ENCODE measurements at places on chromosomes 2 and 18.
A peak's percentile ranks its signal among the peaks of the same experiment; 100 is the strongest.

GRCh38 chr18:57004366-57005121, 142.3 kb upstream of the BOD1L2 start:
- no peak for DNase-seq

DNA sequence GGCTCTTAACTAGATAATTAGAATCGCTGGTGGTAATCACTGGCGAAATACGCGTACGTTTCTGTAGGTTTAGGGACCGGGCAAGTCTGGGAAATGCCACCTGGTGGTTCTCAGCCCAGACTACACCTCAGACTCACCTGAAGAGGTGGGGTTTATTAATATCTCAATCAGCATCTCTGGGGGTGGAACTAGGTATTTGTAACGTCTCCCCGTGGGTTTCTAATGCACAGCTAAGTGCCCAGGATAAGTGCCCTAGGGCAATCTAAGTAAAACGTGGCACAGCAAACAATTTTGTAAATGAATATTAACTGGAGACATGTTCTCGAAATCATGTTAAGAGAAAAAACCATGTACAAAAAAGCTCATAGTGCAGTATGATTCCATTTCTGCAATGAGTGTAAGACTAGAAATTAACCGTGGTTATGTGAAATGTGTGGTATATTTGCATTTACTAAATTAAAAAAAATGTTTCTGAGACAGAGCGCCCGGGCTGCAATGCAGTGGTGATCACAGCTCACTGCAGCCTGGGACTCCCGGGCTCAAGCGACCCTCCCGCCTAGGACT, 760 bp upstream of the CNOT11 start:
- DNase-seq = no peak

DNA sequence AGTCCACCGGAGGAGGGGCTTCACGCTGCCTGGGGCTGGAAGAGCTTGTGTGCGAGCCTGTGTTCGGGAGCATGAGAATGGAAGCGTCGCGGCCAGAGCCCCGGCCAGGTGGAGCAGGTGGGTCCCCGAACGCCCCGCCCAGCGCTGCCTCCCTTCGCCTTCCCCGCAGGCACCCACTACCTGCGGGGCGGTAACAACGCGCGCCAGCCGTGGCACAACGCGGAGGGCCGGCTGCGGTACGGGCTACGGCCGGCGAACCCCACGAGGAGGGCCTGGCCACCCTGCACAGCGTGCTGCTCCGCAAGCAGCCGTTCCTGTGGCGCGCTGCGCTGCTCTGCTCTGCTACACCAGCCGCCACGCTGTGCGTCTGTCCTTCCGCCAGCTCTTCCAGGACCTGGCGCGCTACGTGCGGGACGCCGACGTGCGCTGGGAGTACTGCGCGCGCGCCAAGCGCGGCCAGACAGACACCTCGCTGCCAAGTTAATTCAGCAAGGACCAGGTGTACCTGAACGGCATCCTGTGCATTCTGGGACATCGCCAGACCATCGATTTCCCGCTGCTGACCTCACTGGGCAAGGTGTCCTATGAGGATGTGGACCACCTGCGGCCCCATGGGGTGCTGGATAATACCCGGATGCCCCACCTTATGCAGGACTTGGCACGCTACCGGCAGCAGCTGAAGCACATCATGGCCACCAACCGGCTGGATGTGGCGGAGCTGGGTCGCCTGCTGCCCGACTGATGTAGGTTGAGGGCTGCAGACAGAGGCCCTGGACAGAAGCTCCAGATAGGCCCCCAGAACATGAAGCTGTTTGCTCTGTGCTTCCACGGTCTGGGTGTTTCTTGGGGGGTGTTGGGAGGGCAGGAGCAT, 200.6 kb downstream of the NAPG start:
- no peak for DNase-seq

DNA sequence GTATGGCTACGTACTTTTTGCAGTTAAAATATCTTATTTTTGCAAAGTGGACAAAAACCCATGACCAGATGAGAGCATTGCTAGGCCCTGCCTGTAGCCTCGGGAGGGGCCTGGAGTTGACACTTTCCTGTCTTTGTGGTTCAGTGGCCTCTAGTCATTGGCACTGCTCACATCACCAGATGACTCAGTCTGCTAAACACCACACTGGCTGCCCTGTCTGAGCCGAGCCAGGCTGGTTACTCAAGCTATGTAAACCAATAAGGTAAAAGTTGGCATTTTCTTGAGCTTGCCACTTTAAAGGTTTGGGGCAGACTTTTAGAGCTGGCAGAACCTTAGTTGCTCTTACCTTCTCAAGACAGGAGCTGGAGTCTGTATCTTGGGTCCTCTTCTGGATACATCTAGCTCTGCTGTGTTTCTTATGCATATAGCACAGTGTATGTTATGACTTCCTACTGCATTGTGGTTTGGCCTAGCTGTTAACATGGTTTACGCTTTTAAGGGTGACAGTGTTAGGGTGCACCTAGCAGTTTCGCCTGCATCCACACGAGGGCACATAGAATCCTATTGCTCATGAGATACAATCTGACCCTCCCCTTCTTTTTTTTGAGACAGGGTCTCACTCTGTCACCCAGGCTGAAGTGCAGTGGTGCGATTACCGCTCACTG, 76.4 kb downstream of the AP1S3 start:
- peak; percentile 33 for DNase-seq

DNA sequence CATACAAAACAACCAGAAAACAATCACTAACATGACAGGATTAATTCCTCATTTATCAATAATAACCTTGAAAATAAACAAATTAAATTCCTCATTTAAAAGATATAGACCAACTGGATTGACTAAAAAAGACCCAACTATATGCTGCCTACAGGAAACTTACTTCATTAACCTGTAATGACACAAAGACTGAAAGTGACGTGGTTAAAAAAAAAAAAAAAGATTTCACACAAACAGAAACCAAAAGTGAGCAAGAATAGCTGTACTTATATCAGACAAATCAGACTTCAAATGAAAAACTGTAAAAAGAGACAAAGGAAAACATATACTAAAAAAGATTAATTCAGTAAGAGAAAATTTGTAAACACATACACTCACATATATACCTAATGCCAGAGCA, 201.2 kb downstream of the CCDC178 start:
- no peak for DNase-seq

- no peak for DNase-seq
Observed at GRCh38 chr18:44156776-44157335, 523.8 kb upstream of the SETBP1 start.

DNA sequence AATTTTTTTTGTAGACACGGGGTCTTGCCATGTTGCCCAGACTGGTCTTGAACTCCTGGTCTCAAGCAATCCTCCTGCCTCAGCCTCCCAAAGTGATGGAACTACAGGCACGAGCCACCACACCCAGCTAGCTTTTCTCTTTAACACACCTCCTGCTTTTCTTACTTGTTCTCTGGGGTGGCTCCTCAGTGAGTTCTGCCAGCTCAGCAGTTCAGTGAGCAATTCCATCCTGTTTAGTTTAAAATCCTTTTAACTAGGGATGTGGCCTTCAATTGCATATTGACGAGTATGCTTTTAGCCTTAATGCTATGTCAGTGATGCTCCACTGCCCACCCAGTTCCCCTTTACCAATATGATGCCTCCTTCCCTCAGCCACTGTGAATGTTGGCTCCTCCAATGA, 16.1 kb downstream of the ZNF397 start:
- DNase-seq = no peak

- no peak for DNase-seq
Observed at GRCh38 chr18:77762014-77762413, 512.4 kb downstream of the GALR1 start.

DNA sequence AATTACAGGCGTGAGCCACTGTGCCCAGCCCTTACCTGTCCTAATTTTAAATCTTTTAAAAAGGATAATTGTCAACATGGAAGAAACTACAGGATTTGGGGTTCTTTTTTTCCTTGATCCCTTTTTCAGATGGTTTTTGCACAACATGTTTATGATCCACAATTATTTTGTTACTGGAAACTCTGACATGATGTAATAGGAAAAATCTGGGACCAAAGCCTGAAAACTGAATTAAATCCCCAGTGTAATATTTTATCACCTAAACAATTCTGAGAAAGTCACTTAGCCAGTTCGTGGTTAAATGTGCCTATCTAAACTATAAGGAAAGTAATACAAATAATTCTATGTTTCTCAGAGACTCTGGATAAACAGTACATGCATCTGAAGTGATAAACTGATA, 1649.7 kb downstream of the LRP1B start:
- no peak for DNase-seq

DNA sequence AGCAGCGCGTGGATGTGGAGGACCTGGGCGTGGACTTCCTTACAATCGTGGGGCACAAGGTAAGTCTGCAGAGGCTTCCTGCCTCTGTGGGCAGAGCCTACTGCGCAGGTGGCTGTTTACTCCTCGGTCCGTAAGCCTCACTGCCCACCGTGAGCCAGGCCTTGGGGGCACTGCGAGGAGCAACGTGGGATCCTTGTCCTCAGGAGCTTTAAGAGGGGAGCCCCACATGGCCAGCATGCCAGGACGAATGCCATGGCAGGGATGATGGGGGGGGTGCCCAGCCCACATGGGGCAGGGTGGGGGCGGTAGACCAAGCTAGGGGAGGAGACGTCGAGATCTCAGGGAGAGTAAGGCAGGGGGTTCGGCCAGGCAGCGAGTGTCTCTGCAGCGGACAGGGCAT, 18.0 kb upstream of the ESPNL start:
- DNase-seq = no peak

DNA sequence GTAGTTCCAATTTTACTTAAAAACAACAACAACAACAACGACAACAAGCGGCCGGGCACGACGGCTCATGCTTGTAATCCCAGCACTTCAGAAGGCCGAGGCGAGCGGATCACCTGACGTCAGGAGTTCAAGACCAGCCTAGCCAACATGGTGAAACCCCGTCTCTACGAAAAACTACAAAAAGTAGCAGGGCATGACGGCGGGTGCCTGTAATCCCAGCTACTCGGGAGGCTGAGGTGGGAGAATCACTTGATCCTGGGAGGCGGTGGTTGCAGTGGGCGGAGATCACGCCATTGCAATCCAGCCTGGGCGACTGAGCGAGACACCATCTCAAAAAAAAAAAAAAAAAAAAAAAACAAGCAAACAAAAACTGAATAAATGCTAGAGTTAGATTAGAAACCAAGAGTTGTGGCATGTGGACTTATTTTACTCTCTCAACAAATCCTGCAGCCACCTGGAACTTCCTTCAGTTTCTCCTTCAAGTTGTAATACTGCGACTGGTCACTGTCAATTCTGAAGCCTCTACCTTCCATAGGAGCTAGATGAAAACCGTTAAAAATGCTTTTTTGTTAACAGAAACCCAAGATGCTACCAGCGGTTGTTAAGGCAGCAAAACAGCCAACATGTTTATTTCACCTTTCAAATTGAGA, 1.3 kb downstream of the ATP5F1A start:
- no peak for DNase-seq

- no peak for DNase-seq
Observed at GRCh38 chr2:235810846-235811245, 317.0 kb downstream of the AGAP1 start.

- DNase-seq = no peak
Observed at GRCh38 chr2:85584354-85584856, at the start of gene VAMP5. VAMP5 (plus strand) TSS chr2:85584431; CDS start chr2:85584491, 60 bp downstream.

DNA sequence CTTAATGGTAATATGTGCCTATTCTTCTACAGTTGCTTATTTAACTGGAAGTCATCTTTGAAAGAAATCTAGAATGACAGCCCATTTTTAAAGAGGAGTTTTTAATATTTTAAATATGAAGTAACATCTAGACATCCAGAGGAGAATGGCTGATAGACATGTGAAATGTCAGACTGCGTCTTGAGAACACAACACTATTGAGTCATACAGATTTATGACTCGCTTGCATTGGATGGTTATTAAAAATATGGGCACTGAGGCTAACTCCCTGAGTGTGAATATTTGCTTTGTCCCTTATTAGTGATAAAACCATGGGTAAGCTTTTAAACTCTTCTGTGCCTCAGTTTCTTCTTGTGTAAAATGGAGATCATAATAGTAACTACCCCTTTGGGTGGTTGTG, 22.9 kb downstream of the TDRD15 start:
- DNase-seq = no peak

DNA sequence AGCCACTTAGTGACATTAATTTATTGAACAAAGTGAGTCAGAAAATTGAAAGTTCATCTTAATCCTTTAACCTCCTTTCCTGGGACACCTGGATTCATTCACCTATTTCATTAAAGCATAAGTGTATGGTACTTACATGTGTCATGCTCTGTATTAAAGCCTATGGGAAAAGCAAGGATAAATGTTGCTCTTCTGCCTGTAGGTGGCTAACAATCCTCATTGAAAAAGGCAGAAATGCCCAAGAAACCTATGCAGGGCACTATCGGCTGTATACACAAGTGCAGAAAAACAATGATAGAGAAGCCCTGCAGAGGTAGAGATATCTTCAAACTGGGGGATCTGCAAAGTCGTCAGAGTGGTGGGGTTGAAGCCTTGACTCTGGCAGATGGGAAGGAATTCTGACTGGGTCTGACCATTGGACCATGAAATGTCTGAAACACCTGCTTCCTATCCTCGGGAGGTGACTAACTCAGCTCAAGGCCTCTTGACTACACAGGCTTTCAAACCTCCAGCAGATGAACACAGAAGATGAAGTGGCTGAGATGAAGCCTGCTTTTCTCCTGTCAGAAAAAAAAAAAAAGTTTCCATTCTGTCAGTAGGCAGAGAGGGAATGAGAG, 83.1 kb downstream of the DCC start:
- no peak for DNase-seq

DNA sequence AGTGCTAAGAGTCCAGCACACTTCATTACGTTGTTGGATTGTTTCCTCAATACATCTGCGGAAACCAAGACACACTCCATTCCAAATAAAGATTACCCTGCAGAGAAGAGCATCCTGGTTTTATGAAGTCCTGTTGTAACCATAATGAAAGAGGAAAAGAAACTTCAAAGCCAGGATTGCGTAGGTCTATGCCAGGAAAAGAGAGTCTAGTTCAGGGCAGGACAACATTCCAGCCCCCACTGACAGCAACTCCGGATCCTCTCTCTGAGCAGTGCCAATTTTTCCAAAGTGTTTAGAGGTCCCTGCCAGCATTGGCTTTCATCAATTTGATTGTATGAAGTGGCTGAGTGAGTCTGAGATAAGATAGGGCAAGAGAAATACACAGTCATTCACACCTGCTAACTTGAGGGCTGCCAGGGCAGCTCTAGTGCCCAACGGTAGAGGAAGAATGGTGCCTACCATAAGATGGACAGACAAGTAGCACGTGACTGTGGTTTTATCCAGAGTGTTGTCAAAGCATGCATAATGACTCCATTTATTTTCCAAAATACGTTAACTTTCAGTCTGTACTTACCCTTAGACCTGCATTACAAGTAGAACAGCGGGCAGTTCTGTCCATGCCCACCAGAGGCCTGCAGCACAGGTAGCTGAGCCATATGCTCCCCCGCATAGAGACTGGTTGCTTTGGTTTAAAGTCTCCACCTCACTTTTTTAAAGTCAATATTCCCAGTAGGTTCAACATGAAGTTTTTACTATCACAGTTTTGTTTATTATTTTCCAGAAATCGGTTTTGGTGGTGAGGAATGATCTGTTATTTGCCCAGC, 23.7 kb downstream of the PIEZO2 start:
- DNase-seq = no peak

- no peak for DNase-seq
Observed at GRCh38 chr2:69994166-69994565, 32.7 kb upstream of the ASPRV1 start.

All from stimulated activated CD8-positive, alpha-beta memory T cell treated with anti-CD3 and anti-CD28 coated beads, Interleukin-7, amount 100 ng/mL, for 1 hour (primary cell).